Stimulated activated effector memory CD8-positive, alpha-beta T cell treated with anti-CD3 and anti-CD28 coated beads, Interleukin-12 subunit alpha, Interleukin-12 subunit beta, amount 100 ng/mL, for 72 hours (primary cell): ENCODE measurements at places on chromosomes 12 and 14.

DNA sequence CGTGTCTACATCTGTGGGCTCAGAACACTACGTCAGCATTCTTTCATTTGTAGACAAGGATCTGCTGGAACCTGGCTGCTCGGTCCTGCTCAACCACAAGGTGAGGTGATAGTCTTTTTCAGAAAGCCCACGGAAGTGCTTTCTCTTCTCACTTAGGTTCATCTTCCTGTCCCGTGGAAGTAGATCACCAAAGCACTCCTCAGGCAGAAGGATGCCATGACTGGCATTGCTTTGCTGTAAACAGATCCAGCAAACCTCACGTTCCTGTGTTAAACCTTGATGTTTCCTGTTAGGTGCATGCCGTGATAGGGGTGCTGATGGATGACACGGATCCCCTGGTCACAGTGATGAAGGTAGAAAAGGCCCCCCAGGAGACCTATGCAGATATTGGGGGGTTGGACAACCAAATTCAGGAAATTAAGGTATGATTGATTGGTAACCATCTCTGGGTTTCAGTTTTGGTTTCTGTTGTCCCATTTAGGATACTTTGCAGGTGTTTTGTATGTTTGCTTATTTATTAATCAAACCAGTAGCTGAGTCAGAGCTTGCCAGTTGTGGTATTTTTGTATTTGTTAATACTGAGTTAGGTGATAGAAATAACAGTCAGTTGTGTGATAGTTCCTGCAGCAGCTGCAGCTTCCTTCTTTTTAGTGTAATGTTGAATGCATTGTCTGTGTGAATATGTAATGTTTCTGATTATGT is 7.5 kb downstream of the PSMC1 start:
- no peak for DNase-seq

DNA sequence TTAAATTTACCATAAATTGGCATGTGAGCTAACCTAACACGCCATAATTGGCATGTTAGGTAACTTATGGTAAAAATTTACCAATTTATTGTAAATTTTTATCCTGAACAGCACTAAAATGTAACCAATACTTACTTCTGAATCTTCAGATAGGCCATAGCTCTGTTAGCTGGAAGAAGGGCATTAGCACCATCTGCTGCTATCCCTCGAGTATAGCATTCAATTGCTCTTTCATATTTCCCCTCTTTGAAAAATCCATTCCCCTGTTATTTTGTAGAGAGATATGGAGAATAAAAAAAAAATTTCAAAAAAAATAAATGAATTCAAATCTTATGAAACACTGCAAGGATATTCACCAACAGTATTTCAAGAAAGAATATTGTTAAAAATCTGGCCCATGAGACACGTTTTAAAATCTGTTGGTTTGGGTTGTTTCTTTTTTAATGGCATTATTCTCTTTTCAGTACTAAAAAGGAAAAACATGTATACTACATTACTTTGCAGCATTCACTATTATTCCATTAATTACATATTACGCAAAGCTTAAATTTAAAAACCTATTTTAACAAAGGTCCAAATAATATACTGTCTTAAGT is 19.1 kb downstream of the RPAP3 start:
- no peak for DNase-seq

GRCh38 chr12:57212701-57213057 is 3.9 kb upstream of the NXPH4 start:
- no peak for DNase-seq

DNA sequence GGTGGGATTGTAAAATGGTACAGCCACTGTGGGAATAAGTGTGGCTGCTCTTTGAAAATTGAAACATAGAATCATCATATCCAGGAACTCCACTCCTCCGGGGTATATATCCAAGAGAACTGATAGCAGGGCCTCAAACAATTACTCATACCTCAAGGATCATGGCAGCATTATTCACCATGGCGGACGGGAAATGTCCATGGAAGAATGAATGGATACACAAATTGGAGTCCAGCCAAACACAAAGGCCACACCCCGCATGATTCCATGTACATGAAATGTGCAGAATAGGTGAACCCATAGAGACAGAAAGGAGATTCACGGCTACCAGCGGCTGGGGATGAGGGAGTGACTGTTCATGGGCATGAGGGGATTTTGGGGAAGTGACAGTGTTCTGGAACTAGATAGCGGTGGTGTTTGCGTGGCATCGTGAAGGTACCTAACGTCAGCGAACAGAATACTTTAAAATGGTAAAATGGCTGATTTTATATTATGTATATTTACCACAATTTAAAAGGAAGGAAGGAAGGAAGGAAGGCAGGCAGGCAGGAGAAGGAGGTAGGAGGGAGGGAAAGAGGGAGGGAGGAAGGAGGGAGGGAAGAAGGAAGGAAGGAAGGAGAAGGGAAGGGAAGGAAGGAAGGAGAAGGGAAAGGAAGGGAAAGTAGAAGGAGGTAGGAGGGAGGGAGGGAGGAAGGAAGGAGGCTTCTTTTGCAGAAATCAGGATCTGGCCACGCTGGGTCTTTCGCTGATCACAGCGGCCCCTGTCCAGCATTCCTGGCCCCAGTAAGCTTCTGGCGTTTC is 14.1 kb upstream of the NCOR2 start:
- DNase-seq, result no peak

GRCh38 chr14:69701291-69701690 is 65.7 kb upstream of the SRSF5 start:
- no peak for DNase-seq
